ENCODE measurements at places on chromosomes 13 and 19.

GRCh38 chr13:39281539-39282150 lies 243.4 kb downstream of the NHLRC3 start:
- DNase-seq = no peak

DNA sequence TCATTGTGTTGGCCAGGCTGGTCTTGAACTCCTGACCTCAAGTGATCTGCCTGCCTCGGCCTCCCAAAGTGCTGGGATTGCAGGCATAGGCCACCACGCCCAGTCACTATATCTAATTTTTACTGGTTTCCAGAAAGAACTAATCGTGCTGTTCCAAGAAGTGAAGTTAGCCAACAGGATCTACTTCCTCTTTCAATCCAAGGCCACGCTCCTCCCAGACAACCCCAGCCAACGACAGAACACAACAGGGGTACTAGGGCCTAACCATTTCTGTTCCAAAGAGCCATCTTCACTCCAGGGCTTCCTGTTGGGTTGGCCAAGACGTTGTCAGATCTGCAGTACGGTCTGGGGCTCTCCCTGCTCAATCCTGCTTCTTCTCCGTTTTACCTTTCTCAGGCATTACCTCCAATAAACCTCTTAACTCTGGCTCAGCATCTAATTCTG lies 7.0 kb upstream of the LSM14A start:
- DNase-seq = no peak

DNA sequence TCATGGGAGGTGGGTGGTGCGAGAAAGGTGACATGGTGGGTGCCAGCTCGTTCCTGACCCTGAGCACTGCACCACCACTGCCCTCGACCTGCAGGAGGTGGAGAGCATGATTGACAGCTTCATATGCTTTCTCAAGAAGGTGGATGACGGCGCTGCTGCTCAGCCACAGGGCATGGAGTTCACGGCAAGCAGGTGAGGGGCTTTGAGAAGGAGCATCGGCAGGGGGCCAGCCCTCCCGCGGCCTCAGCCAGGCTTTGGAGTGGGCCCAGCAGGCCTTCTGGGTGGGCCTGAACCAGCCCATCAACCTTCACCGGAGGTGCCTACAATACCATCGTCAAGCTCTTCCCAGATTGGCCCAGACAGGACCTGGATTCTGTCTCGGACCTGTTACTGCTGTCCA lies 18.9 kb upstream of the ZNF14 start:
- DNase-seq = no peak

DNA sequence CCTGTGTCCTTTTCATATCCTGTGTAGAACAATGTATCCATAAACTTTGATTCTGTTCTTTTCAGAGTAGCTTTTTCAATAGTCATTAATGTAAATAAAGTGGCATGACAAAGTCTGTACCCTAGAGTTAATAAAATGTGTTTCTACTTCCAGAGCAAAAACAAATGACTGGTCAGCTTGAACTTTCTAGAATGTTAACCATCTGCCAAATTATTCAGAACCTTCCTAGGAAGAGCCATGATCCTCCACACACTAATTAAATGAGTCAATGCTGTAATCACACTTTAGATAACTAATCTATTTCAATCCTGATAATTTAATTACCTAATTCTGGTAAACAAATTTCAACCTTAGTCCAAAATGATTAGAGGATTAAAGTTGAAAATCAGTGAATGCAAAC lies 73.2 kb downstream of the DIAPH3 start:
- no peak for DNase-seq

- no peak for DNase-seq
Observed at GRCh38 chr13:30832845-30833332, 73.2 kb upstream of the MEDAG start.

DNA sequence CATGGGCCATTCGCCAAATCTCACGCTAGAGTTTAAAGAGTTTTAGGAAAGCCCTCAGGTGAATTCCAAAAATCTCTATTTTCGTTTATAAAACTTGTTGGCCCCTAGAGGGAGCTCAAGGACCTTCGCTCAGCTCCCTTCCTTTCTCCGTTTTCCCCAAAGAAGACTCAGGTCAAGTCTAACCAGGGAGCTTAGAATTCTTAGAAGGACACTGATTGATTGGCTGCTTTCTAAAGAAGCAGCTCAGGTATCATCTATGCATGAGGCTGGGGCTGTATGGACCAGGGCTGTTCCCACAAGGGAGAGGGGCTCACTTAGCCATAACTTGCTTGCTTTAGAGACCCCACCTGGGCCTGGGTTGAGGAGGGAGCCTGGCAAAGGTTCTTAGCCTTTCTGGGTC lies 20.5 kb downstream of the DZIP1 start:
- no peak for DNase-seq

- no peak for DNase-seq
Observed at GRCh38 chr19:48967346-48968178, 2.5 kb downstream of the FTL start.

DNA sequence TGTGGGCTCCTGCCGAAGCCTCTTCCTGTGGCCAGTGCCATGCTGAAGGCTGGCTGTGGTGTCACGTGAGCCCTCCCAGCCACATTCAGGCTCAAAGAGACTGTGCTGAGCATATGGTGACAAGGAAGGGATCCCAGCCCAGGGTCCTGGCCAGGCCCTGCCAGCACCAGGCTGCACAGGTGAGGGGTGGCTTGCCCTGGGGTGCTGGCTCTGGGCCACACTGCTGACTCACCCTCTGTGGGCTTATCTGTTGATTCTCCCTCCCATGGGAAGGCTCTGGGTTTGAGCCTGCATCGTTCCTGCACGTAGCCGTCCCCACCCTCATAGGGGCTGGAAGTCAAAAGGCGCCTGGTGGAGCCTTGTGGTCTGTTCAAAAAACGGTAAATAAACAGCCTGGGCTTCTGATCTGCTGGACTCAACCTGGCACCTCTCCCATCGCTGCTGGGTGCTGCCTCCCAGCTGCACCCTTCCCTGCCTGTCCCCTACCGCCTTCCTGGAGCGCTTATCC lies 31.1 kb downstream of the DNM2 start:
- no peak for DNase-seq

DNA sequence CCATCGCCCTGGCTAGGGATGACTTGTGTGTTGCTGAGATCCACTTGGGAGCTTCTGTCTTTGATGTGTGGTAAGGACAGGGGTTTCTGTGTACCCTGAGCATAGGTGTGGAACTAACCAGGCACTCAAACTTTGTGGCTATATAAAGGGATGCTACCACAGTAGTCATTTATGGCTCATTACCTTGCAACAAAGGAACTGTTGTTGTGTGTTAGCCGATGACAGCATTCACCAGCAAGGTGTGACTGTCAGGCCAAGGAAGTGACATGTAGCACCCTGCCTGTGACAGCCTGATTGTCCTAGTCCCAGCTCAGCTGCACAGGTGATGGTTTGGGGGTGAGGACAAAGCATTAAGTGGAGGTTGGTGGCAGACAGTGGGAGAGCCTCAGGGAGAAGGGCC lies 73.6 kb downstream of the COG3 start:
- no peak for DNase-seq

DNA sequence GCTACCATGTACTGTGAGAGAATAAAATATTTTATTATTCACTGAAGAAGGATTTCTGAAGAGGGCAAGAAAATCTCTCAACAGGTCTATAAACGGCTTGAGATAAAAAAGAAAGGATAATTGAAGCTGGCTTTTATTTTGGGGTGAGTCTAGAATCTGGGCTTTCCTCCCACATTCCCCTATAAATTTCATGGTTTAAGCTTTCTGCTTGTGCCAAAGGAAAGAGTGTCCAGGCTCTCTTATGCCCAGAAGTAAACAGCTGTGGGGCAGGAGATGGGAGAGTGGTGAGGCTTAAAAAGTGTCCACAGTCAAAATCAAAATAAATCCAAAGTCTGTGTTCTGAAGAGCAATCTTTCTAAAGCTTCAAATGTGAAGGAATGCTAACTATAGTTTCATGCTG lies 942.2 kb upstream of the MIR17HG start:
- DNase-seq = no peak

DNA sequence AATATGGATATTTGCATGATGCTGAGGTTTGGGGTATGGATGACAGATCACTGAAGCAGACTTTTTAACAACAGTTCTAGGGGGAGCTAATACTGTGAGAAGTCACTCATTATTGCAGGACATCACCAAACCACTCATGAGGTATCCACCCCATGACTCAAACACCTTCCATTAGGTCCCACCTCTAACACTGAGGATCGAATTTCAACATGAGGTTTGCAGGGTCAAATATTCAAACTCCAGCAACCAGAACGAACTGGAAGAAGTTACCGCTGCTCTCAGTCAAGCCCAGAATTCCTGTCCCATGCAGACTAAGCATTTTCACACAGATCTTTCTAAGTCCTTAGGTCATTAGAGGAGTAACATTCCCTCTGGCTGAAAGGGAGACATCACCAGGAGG lies 758.9 kb downstream of the UQCRFS1 start:
- no peak for DNase-seq

DNA sequence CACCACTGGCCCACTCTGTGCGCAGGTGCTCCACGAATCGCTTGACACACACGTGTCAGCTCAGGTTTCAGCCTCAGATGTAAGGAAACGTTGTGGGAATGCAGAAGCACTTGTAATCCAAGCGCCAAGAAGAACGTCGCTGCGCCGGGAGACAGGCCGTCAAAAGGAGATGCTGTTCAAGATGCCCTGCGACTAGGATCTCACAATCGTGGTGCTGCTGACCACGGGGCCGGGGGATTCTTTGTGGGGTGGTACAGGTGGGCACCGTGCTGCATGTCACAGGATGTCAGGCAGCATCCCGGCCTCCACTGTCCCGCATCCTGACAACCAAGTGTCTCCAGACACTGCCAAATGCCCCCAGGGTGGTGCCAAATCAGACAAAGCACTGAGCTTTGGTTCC lies 16.9 kb upstream of the SIGLEC11 start:
- no peak for DNase-seq

All from Peyer's patch (tissue), 4 donors.